ENCODE measurements at places on chromosomes 3 and 15.

GRCh38 chr3:169106662-169107061, 556.9 kb downstream of the MECOM start:
- DNase-seq, result no peak

DNA sequence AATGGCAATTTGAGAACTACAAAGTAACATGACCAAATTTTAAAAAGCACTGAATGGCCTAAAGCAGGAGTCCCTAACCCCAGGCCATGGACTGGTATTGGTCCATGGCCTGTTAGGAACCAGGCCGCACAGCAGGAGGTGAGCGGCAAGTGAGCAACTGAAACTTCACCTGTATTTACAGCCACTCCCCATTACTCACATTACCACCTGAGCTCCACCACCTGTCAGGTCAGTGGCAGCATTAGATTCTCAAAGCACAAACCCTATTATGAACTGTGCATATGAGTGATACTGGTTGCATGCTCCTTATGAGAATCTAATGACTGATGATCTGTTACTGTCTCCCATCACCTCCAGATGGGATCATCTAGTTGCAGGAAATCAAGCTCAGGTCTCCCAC, 48.8 kb downstream of the SENP7 start:
- DNase-seq, result no peak

DNA sequence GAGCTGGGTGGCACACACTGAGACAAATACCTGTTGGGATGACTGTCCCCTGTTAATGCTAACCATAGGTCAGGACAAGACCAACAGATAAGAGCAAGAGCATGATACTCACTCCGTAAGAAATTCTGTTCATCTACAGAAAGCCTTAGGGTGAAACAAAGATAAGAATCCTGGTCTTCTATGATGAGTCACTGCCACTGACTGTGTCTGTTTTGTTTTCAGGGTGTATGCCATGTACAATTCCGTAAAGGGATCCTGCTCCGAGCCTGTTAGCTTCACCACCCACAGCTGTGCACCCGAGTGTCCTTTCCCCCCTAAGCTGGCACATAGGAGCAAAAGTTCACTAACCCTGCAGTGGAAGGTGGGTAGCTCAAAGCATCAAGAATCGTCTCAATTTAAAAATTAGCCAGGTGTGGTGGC, 141.1 kb downstream of the GHSR start:
- DNase-seq, result no peak

- no peak for DNase-seq
These were observed 32.6 kb downstream of the PLCL2 start for GRCh38 chr3:16917256-16917935.

DNA sequence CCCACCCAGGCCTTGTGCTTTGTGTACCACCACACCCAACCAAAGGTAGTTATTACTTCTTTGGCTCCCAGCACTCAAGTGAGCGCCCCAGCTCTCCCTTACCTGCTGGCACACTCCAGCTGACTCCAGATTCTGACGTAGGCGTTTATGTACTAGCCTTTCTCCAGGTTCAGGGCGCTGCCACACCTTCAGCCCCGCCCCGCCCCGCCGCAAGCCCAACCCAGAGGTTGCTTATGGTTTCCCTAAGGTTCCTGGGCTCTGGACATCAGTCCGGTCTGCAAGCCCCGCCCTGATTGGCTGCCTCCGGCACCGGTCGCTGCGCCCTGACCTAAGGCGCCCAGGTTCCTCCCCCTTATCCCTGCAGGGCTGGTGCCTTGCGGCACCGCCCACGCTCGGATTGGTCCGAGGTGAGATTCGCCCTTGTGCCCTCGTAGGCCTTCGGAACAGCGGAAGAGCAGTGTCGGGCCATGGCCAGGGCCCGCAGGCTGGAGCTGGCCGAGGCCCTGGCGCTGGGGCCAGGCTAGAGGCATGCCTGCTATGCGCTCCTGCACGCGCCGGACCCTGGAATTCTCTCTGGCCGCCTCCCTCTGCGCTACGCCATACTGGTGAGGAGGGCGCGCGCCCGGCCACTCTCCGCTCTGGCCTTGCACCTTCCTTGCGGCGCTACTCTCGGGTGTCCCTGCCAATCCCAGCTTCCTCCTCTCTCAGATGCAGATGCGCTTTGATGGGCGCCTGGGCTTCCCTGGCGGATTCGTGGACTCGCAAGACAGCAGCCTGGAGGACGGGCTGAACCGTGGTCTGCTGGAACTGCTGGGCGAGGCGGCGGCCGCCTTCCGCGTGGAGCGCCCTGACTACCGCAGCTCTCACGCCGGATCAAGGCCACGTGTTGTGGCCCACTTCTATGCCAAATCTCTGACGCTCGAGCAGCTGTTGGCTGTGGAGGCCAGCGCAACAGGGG, 19.8 kb upstream of the NUDT16 start:
- DNase-seq, result no peak

Data from anterior cingulate cortex (tissue), 58 donors.